ENCODE measurements at places on chromosomes 7 and 10. TPM values are rescaled to one million over a fixed set of nuclear protein-coding genes. Genes with fewer than 3 reads are reported as not detected.

DNA sequence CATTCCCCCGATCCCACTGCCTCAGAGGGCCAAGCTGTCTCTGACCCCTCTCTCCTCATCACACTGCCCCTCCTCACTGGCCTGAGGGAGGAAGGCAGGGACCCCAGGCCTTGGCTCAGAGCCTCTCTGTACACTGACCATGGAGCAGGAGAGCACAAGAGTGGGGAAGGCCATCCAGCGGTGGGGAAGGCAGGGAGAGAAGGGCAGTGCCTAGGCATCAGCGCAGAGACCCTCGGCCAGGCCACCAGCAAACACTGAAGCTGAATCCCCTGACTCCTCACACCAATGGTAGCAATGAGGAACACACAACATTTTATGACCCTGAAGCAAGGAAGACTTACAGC lies 14.8 kb downstream of the OGDHL start:
- DNase-seq: no peak
- H3K27me3 ChIP-seq: no peaks in the 10 kb centered on the region
- H3K27ac ChIP-seq: no peak overlapping the region
- H3K36me3 ChIP-seq: no peaks in the 10 kb centered on the region

GRCh38 chr7:17404006-17404405 lies 105.6 kb downstream of the AHR start:
- no peak for DNase-seq
- H3K27me3 ChIP-seq: peaks cover 12% of the 10 kb centered on the region
- no peak overlapping the region for H3K4me3 ChIP-seq
- H3K27ac ChIP-seq: no peak overlapping the region

DNA sequence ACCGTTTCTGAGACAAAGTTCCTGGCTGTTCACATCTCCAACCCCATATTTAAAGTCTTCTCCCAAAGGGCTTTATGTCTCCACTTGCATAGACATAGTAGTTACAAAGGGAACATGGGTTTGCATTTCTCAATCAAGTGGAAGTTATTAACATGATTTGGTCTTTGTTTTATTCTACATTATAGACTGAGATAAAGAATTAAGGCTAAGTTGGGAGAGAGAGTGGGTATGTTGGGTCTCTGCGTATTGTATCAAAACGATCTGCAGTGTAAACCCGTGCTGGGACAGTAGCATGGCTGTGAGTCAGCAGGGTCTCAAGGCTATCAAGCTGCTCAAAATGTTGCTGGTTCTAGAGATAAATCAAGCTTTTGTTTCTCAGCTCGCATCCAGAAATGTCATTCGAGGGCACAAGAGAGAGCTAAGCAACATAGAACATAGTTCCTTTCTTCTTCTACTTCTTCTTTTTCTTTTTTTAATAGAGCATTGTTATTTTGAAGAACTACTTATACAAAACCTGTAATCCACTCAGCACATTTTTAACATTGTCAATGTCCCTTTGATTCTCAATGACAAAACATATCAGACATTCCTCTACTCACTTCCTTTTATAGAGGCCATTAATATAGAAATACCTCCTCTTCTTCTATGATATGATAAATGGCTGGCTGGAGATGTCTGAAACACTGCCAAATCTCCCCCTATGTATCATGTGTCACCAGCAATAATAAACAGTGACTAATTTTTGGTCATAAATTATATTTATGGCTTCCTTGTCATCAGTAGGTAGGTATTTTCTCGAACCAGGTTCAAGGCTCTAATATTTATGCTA lies 34.5 kb upstream of the RHOBTB1 start:
- no peaks in the 10 kb centered on the region for H3K36me3 ChIP-seq

CRTAC1 gene
- total RNA-seq: not detected

HEPACAM2 gene
- not detected for total RNA-seq
